AG04449 (cell line): ENCODE measurements at places on chromosomes 3 and 15.
A peak's percentile ranks its signal among the peaks of the same experiment; 100 is the strongest.

DNA sequence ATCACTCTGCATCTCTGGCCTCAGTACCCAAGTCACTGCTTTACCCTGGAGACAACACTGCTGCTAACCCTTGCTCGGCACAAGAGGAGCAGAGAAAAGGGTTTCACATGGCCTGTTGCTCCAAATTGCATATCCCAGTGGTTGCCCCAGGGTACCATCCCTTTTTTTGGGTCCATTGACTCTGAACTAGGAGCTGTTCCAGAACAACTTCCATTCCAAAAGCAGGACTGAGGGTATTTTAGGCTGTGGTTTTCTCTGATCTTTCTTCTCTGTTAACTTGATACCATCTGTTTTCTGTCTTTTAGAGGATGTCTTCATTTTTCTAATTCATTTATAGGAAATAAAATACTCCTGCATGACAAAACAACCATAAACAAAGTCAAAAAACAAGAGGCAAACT is 17.3 kb upstream of the RYK start:
- no peak for DNase-seq

DNA sequence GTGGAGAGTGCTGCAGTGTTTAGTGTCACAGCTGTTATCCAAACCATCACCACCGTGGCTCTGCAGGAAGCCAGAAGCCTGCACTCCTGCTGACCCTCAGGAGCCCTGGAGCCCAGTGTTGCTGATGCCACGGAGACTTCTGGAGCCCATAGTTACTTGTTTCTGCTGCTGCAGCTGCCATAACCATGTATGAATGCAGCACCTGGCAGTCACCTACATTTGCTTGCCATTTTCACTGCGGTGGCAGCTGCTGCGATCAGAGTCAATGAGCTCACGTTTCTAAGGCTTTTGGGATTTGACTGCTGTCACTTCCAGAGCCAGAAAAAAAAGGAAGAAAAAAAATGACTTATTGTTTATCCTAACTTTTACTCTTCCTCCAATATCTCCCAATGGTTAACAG is 299.2 kb upstream of the THRB start:
- DNase-seq = no peak

DNA sequence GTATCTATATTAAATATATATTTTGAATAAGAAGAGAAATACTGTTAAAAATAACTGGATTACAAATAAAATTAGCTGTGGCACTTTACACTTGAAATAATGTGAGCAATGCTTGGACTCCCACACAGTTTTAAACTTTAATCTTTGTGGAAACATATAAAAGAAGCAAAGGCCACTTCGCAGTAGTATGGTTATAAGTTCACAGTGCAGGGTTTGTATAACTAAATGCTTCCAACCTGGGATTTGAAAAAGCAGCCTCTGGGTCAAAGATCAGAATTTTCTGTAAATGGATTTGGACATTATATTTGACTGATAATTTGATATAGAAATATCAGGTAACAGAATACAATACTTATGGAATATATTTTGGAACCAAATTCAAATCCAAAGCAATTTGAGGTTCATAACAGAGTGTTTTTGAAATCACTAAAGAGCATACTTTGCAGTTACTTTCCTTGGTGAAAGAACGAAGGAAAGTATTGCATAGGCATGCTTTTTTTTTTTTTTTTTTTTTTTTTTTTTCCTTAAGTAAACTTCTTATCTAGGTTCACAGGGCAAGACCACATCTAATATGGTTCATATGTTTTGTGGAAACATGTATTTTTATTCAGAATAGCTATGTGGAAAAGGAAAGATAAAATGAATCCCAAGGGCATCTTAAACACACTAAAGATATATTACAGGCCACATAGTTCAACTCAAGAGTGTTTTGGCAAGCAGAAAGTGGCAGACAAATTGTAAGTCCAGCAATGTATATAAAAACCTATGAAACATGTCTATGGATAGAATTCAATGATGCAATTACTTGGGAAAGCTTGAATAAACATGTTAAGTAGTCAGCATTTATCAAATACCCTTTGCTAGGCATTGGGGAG is 47.1 kb upstream of the SGO1 start:
- no peak for DNase-seq

GRCh38 chr15:100526027-100526481 is 2.7 kb downstream of the CERS3 start:
- no peak for DNase-seq

DNA sequence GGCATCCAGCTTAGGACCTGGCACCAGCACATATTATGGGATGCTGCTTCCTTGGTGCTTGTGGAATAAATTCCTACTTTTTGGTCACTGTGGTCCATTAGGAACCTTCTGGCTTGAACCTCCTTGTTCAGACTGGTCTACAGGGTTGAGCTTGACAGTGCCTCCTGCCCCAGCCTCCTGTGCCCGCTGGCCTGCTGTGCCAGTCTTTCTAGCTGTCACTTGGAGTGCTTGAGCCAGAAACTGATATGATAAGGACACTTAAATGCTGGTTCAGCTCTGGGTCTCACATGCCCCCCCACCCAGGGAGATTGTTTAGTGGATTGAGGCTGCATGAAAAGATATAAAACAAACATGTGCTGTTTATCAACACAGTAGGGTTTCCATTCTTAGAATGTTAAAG is 147.8 kb downstream of the SLCO3A1 start:
- DNase-seq = no peak

DNA sequence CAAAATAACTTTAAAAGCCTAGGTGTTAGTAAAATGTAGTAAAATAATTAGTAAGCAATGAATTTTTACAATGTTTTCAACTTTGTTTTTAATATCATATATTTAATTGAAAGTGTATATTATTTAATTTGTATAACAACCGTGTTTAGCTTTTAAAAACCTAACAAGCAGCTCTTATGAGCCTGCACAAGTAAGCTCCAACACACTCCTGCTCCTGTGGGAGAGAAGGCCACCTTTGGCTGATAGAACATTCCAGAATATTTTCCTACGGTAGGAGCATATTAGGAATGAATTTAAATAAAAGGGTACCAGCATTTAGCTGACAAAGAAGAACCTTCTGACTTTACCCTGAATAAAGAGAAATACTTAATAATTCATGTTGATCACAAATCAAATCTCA is 40.3 kb upstream of the TM4SF1 start:
- DNase-seq = no peak

GRCh38 chr15:53837263-53837662 is 77.8 kb upstream of the WDR72 start:
- no peak for DNase-seq

DNA sequence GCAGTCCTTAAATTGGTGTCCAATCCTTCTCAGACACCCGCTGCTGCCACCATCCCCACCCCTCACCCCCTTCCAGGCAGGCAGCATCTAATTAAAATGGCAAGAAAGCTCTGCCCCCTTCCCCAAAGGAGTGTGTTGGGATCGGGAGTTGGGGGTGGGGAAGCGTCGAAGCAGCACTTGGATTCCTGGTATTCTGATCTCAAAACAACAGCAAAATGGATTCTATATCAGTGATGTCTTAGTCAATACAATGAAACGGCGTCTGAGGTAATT is 1.4 kb downstream of the TNIK start:
- no peak for DNase-seq

DNA sequence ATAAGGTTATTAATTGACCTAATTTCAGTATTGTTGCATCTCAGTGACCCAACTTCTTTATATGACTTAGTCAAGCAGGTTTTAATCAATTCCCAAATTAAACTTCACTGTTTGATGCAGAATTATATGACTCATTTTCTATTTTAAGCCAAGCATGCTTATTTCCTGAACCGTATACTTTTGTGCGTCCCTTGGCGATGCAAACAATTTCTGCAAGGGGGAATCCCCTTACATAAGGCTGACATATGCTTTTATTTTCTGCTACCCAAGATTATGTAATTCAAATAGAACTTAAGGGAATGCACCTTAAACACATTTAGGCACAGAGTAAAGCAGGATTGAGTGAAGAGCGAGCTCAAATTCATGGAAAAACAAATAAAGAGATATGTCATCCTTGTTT is 303.9 kb downstream of the PDCD6IP start:
- DNase-seq = no peak

DNA sequence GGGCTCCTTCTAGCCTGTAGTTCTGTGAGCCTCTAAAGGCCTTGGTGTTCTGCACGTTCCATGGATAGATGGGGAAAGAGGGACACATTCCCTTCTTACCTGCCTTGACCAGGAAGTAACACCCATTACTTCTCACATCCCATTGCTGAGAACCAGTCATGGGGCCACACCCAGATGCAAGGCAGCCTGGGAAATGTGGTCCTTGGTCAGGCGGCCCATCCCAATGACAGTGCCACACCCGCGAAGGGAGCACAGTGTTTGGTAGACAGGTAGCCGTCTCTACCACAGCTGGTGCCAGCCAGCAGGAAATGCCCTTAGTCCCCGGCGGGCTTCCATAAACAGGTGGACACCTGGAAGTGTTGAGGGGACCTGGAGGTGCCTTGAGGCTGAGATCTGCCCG is 23.2 kb upstream of the LCTL start:
- no peak for DNase-seq

GRCh38 chr3:104458657-104459056 is 908.1 kb upstream of the ALCAM start:
- DNase-seq = no peak

DNA sequence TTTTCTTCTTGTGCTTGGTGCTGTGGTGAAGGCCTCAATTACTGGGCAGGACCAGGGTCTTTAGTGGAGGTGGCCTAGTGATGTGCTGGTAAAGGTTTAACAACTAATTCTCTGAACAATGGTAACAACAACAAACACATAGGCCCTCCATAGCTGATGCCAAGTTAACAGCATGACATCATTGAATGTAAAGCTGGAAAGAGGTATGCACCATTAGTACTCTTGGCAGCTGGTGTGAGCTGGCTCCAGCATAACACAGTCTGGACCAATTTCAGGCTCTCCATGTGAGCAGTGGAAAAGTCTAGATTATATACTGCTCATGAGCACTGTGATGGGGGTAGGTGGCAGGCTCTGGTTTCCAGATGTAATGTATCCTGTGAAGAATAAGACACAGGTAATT is 61.8 kb downstream of the SLC7A14 start:
- DNase-seq = no peak

- DNase-seq = no peak
These were observed 2.2 kb downstream of the P2RY14 start for GRCh38 chr3:151276038-151276686.

DNA sequence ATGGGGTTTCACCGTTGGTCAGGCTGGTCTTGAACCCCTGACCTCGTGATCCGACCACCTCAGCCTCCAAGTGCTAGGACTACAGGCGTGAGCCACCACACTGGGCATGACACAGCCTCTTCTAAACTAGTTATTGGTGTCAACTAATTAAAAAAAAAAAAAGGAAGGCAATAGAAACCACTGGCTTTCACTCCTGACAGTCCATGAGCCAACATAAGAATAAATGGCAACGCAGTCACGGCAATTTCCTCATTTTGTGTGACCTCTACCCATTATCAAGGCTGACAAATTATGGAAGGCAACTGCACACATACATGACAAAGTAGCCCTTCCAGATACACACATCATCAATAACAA is 5.9 kb downstream of the ARHGEF3 start:
- no peak for DNase-seq

DNA sequence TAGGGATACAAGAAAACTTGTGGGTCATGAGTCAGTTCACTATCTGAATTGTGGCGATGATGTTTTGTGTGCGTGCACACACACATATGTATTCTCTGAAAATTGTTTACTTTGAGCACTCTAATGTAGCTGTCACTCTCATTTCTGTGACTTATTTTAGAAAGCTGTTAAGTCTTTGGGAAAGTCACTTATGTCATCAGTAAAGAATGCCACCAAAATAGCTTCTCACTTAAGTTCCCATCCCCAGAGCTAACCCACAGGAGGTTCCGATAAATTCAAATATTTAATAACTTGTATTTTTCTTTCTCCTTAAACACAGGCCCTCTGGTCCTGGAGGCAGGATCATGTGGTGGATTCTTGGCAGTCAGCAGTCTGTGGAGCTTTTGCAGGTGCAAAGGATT is 138.3 kb downstream of the LRIG1 start:
- peak; percentile 60 for DNase-seq

DNA sequence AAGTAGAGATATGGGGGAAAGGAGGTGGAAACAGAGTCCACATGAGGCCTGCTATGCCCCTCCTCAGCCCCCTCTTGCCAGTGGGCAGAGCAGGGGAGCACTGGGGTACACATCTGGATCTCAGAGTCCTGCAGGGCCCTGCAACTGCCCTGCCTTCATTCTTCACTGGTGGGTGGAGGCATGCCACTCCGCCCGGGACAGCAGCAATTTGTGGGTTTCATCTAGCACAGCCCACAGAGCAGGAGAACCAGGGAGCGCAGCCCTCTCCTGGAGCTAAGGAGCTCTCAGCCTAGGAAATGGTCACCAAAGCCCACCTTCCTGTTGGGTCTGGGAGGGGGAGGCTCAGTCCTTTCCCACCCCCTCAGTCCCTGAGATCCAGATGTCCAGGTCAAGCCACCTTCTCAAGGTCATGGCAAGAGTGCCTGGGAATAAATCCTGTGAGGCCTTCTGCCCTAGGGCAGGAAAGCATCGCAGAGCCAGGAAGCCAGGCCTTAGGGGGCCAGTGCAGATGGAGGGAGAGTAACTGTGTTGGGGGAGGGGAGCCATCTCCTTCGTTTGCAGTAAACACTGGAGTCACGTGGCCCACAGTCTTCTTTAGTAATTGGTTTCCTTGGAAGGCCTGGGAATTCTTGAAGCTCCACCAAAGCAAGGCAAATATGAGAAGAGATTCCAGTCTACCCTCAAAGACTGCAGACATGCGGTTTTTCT is 31.0 kb downstream of the ANP32A start:
- peak; percentile 73 for DNase-seq

DNA sequence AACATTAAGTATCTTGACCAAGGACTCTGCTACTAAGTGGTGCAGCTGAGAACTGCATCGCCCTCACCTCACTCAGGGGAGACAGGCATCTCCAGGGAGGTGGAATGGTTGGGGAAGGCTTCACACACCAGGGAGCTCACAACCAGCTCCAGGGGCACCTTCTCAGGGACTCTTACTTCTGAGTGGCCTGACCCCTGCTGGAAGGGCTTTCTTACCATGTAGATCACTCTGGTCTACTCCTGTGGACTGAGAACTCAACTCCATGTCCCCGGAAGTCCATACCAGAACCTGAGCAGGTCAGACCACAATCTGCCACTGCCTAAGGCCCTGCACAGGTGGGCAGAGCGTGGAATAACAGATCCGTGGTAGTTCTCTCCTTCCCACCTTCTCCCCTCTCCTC is 140.5 kb downstream of the TLE3 start:
- DNase-seq = no peak

- no peak for DNase-seq
These were observed 81.1 kb upstream of the MFGE8 start for GRCh38 chr15:88994286-88994685.

GRCh38 chr3:55690177-55690576 is 203.1 kb upstream of the WNT5A start:
- DNase-seq = no peak
